ENCODE measurements at places on chromosomes 5 and 9. TPM values are rescaled to one million over a fixed set of nuclear protein-coding genes. Genes with fewer than 3 reads are reported as not detected.
A peak's percentile ranks its signal among the peaks of the same experiment; 100 is the strongest.

C8G gene
- not detected for total RNA-seq

DNA sequence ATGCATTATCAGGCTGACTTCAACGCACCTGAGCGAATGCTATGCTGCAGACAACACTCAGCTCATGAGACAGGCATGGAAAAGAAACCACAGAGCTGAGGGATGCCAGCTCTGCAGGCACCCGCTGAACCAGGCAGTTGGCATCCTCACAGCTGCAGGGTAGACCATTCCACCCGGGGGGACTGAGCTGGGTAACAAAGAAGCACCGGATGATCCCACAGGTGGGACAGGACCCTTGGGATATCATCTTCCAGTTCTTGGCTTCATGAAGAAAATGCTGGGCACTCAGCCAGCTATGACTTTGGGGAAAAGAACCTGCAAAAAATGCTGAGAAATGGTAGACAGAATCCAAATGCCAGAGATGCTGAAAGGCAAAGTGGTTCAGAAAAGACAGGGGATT lies 9.6 kb downstream of the EPB41L4B start:
- DNase-seq: peak; percentile 61

DNA sequence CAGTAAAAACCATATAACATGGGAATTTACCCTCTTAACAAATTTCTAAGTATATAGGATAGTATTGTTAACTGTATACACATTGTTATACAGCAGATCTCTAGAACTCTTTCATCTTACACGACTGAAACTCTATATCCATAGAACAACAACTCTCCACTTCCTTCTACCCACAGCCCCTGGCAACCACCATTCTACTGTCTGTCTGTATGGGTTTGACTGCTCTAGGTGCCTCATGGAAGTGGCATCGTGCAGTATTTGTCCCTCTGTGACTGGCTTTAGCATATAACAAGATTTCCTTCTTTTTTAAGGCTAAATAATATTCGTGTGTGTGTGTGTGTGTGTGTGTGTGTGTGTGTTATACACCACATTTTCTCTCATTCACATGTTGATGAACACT lies 100.7 kb downstream of the ZNF462 start:
- no peak for DNase-seq

DNA sequence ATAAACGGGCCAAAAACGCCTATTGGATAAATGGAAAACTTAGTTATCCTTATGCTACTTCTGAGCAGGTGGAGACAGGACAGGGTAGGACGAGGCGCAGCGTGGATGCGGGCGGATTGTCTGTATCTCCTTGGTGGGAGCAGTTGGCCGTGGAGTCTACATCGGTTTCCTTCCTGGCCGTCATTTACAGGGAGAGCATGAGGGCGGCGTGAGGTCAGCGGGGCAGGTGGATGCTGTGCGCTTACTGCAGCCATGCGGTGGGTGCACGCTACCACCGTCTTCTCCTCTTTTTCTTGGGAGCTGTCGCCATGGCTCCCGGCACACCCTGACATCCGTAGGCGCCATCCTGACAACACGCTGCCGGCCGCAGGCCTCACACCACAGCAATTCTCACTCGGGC lies 121.3 kb downstream of the ADAMTS2 start:
- no peak for DNase-seq

- DNase-seq: peak; percentile 8
Observed at GRCh38 chr9:89435071-89435823, 62.7 kb downstream of the SEMA4D start.

DNA sequence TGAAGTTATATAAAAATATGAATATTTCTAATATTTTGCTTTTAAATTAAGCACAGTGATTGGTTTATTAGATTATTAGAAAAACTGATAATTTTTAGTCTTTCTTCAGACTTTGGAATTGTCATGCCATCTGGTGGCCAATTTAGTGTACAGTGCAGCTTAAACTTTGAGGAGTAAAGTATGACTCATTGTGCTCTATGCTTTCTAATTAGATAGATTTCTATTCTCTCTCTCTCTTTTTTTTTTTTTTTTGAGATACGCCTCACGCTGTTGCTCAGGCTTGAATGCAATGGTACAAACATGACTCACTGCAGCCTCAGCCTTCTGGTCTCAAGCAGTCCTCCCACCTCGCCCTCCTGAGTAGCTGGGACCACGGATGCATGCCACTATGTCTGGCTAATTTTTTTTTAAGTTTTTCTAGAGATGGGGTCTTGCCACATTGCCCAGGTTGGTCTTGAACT lies 42.1 kb upstream of the GPR21 start:
- peak; percentile 89 for DNase-seq

GRCh38 chr5:167245868-167246267 lies 1045.6 kb upstream of the WWC1 start:
- DNase-seq: no peak

DNA sequence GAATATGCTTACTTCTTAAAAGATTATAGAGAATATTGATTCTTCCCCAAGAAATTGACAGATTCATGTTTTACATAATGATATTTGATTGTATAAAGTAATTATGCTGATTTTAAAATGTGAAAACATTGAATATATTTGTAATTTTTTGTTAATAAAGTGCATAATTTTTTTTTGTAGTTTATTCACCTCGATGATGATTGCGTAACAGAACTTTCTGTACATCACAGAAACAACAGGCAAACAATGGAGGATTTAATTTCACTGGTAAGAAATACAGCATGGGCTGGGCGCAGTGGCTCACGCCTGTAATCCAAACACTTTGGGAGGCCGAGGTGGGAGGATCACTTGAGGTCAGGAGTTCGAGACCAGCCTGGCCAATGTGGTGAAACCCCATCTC lies 70.1 kb downstream of the MELK start:
- DNase-seq: no peak

DNA sequence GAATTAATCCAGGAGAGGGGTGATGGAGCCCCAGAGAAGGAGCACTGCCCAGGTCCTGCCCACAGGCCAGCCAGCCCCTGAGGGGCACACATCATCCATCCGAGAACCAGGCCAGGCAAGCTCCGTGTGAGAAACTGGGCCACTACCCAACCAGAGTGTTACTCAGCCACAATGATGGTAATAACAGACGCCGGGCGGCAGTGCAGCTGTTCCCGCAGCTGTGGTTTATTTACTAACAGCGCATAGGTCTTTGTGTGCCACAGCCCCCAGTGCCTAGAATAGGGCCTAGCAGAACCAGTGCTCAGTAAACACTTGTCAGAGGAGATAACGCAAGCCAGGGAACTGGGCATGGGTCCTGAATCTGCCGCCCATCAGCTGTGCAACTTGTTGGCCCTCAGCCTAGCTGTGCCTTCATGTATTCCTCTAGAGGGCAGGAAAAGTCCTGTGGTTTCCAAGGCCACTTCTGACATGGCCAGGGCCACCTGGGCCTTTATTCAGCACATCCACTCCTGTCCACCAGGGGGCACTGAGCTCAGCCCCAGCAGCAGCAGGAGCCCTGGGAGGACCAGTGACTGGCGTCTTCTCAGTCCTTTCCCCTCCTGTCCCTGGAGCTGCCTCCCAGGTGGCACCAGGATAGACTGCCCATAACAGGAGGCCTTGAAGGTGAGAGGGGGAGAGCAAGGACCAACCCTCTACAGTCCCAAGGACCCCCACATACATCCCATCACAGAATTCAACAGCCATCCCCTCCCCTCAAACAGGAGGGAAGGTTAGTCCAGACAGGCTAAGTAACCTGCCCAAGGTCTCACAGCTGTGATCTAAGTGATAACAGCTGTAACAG lies 2.1 kb downstream of the MXD3 start:
- peak; percentile 62 for DNase-seq

- no peak for DNase-seq
Observed at GRCh38 chr9:93085676-93086075, 10.3 kb upstream of the CARD19 start.

- DNase-seq: no peak
Observed at GRCh38 chr9:24498632-24499031, 47.1 kb downstream of the IZUMO3 start.

- DNase-seq: no peak
Observed at GRCh38 chr5:172098883-172099282, 89.1 kb downstream of the STK10 start.

FAM78A gene
- total RNA-seq: 0.67 TPM

- DNase-seq: no peak
Observed at GRCh38 chr5:121780406-121780805, 71.3 kb upstream of the FTMT start.

Measured in mammary epithelial cell (primary cell).